Stimulated activated CD4-positive, alpha-beta T cell treated with anti-CD3 and anti-CD28 coated beads, Interleukin-15, amount 100 ng/mL, for 48 hours (primary cell): ENCODE measurements at places on chromosomes 7 and 10.

GRCh38 chr7:103148994-103149807, at the start of gene NAPEPLD:
Gene NAPEPLD (minus strand): TSS chr7:103149099. CDS start chr7:103128776, 20,323 bp downstream.
- DNase-seq, result peak; percentile 53

- DNase-seq, result no peak
These were observed 23.1 kb downstream of the SPAM1 start for GRCh38 chr7:123948136-123948535.

DNA sequence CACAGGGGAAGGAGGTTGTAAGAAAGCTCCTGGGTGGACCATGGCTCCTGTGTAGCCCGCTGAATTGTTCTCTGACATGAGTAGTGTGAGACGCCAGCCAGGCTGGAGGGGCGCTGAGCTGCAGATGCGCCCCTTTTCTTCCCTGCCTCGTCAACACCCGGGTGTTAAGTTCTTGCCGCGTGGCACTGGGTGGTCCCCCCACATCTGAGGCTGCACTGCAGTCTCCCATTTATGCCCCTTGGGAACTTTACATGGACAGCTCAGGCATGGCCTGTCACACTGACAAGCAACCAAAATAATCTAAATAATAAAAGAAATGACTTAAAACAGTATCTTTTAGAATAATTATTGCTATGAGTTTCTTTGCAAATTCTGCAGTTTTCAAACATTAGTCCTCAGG, 34.6 kb upstream of the HSPA12A start:
- DNase-seq, result no peak

DNA sequence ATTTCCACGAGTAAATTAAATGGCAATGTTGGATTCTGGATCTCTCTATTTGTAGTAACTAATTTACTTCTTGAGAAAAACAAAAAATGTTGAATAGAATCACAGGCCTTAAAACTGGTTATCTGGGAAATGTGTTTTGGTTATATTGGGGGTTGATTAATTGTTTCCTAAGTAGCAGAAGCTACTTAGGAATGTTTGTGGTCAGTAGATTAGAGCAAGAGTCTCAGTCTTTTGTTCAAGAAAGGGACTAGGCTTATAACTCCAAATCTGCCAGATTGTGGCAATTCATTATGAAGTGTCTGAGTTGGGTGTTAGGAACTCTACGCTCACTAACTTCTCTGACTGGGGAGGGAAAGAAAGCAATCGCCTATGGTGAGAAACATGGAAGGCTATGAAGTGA, 244.3 kb upstream of the PHYHIPL start:
- no peak for DNase-seq

DNA sequence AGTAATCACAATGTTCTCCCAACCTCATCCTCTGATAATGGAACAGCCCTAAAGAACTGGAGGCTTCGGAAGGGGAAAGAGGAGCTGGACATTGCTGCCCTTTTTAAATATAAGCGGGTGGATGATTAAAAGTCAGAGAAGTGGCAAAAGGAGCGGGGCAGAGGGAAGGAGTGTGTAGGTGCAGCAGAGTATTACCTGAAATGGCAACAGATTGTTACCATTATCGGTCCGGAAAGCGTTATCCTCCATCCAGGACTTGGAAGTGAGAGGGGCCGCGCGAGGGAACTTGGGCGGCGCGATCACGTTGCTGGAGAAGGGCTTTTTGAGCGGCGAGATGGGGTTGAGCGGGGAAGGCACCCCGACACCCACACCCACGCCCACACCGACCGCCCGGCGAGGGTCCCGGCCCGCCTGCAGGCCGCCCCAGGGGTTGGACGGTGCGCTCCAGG, 51.7 kb downstream of the CPEB3 start:
- DNase-seq, result no peak

DNA sequence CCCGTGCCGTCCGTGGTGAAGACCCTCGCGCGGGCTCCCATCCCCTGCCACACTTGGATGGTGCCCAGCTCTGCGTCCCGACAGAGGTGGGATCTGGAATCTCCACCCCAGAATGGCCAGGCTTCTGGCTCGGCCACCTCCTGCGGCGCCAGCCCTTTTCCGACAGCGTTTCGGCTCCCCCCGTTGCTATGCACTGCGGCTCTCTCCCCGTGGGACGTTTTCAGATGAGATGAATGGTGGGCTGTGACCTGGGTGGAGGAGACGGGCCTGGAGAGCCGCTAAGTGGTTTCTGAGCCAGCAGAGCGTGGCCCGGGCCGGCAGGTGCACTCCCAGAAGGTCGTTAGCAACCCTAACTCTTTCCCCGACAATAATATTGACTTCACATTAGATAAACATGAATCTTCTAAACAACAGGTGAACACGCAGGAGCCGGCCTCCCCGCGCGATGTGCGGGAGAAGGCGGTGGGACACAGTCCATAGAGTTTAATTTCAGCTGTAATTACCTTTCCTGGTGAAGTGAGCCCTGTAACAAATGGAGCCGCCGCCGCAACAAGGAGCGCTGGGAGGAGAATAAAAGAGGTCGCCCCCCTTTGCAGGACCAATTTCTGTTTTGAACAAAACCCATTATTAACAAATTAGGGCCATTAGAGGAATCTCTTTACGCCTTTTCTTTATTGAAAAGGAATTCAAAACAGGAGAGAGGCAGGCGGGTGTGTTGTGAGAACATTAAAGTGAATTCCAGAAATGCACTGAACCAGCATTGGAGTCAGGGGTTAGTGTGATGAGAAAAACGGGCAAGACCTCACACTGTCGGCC, 294.3 kb upstream of the PFKP start:
- DNase-seq, result no peak

- DNase-seq, result no peak
These were observed 25.2 kb downstream of the CNPY1 start for GRCh38 chr7:155521007-155521742.

DNA sequence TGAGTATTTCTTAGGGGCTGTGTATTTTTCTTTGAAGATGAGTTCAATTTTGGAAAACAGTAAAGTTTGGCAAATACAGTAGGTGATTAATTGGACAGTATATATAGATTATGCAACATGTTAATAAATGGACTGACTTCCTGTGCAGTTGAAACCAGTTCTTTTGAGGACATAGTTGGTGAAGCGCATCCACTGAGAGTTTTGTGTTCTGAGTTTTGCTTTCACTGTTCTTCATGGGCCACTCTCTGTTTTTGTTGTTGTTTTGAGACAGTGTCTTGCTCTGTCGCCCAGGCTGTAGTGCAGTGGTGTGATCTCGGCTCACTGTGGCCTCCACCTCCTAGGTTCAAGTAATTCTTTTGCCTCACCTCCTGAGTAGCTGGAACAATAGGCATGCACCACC, 109.0 kb downstream of the SDHAF3 start:
- no peak for DNase-seq

DNA sequence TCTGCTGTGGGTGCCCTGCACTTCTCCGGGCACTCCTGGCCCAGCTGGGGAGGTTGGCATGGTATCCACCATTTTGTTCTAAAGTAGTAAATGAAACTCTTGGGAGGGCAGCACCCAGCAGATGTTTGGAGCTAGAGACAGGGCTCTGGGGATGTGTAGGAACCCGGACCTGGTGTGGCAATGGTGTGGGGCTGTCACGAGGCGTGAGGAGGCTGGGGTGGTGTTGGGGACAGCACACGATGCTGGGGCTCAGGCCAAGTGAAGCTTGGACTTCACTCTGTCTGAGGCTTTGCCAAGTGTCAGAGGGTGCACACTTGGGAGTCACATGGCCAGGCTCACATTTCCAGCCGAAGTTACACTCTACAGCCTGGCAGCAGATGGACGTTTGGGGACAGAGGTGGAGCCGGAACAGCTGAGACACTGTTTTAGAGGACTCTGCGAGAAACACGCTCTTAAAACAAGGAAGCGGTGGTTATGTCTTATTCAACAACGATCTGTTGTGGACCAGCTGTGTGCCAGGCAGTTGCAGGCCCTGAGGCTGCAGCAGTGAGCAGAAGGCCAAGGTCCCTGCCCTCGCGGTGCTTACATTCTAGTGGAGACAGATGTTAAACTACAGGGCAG, 118.2 kb downstream of the CUX1 start:
- DNase-seq, result no peak

GRCh38 chr10:86536294-86536861, 14.8 kb upstream of the WAPL start:
- peak; percentile 14 for DNase-seq

DNA sequence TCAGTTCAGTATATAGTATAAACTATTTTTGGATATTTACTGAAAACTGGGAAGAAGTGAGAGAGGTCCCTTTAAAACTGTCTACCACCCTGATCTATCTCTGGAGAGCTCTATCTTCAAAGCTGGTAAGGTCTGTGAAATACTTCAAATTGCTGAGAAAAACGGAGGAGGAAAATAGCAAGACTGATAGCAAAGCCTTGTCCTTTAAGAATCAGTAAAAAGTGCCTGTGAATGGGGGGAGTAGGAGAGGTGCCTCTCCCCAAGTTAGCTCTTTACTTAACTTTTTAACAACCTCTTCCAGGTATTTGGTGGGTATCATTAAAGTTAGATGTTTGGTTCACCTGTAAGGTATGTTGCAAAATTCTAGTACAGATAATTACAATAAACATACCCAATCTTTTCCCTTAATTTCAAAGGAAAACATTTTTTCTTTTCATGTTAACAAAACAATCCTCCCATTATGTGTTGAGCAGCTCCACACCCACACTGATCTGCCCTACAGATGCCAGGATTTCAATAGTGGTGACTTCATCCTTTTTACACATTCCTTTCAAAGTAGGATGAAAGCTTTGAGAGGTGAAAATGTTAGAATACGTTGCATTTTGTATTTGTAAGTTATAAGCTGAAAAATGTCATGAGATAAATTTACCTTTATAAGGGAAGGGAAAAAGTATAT, 149.2 kb downstream of the CRPPA start:
- DNase-seq, result no peak

DNA sequence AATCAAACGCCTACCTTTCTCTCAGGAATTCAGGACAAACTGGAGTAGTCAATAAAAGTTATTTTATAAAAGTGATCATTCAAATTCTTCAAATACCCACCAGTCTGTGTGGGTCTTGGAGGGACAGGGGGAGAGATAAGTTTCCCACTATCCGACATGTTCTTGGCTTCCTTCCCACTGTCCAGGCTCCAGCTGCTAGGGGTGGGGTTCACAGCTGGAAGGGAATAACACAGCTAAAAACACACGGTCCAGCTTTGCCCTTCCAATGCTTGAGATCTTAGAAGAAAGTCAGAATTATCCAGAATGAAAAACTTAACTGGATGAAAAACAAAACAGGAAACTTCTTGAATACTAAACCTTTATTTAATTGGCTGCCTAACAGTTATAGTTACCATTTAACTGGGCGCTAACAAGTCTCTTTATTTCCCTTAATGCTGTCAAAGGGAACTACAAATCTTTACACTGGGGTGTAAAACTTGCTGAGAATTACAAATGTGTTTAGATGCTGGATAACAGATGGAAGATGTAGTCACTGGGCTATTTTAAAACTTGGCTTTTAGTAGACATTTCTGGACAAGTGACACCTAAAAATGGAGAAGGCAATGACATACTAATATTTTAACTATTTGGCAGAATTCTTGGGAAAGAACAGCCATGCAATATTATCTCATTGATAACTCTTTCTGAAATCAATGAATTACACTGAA, 172.8 kb upstream of the IMMP2L start:
- no peak for DNase-seq

DNA sequence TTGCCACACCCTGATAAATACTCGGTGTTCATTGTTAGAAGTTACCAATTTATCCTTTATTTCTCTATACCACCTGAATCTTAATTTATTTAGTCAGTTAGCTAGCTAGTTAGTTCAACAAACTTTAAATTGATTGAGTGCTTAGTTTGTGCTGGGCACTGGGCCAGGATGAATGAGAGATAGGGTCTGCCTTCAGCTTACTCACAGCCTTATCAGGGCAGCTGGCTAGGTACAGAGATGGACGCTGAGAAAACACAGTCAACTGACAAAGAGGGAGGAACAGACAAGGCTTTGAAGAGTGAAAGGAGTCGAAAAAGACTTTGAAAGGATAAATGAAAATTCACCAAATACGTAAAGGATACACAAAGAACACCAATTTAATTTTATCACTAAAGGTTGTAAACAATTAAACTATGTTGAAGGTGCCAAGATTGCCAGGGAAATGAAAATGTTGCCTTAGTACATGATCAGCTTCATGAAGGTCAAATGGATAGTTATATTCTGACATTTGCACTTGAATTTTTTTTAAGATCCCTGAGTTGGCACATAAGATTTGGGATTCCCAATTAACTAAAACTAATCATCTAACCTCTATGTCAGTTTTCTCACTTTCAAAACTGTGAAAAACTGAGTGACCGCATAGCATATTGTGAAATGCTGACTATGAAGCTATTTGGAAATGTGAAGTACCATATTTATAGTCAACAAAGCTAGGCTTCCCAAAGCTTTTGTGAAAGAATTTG, 2.1 kb downstream of the CAV2 start:
- no peak for DNase-seq

DNA sequence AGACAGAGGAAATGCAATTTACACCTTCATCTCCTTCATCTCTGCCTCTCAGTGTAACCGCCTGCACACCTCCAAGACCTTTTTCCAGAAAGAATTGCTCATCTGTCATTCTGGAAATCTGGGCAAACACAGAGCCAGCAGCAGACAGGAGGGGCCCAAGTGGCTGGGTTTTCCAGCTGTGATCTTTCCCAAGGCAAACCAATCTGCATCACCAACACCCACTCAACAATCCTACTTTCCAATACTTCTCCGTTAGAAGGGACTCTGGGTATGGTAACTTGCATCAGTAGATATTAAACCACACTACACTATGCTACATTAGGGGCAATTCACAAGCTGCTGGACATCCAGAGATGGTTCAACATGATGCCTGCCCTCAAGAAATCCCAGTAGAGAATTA, 781.8 kb upstream of the AUTS2 start:
- DNase-seq, result no peak

DNA sequence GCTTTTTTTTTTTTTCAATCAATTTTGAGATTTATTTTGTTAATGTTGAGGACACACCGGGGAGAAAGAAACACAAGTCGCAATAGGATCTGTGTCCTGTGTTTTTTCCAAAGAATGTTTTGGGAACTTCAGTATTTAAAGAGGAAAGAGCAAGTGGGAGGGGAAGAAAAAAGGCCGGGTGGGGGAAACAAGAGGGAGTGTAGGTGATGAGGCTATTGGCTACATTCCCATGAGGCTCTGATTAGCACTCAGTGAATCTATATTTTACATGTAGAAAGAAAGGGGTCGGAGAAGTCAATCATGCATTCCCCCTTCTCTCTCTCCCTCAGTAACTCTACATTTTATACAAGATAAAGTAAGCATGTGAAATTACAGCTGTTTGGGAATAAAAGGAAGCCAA, 4.1 kb downstream of the ZNF680 start:
- DNase-seq, result no peak

- no peak for DNase-seq
These were observed 18.5 kb downstream of the ITGB1 start for GRCh38 chr10:32939296-32940111.

DNA sequence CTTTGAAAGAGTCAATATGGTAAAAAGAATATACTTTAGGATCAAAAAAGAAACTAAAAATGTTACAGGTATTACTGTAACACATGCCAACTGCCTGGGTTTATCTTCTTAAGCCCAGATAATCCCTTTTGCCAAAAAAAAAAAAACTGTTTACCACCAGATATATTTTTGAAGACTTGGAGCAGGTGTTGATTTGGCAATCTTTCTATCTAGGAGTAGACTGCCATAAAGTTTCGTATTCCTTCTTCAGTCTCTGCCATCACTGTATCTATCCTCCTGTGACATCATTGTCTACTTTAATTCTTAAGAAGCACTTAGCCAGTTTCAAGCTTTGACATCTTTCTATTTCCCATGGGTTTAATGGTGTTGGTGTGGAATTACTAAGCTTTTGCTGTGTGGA, 161.0 kb downstream of the ST7 start:
- DNase-seq, result no peak
